ENCODE measurements at places on chromosomes 5 and 9.

- no peak for DNase-seq
These were observed 157.6 kb upstream of the KLF4 start for GRCh38 chr9:107647141-107647540.

DNA sequence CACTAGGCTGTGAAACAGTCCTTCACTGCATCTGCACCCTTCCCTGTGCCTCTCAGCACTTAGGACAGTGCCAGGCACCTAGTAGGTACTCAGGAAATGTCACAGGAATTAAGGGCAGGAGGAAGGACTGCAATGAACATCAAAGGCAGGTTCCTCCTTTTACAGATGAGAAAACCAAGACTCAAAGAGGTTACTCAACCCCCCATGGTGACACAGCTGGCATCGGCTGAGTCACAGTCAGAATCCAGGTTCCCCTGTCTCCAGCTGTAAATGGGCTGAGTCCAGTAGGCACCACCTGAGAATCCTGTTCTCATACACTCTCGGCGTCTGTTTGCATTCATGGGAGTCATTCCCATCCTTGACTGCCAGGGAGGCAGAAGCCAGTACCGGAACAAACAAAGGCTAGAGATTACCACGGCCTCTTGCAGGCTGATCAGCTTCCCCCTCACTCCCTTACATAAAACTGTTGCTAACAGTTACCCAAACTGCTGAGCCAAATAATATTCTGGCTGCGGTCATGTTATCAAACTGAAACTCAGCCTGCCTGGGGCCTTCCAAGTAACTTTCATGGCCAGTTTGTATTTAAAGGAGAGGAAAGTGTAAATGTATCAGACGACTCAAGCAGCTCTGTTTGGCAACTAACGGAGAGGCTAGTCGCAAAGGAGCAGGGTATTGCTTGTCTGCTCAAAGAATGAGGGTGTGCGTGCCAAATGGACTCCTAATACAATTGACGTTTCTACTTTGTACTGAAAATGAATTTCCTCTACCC lies 201.7 kb downstream of the PAPPA start:
- DNase-seq: no peak

- no peak for DNase-seq
These were observed 194.2 kb downstream of the AGTPBP1 start for GRCh38 chr9:85547599-85547998.

GRCh38 chr9:103942651-103943050 lies 151.5 kb upstream of the SMC2 start:
- DNase-seq: no peak

DNA sequence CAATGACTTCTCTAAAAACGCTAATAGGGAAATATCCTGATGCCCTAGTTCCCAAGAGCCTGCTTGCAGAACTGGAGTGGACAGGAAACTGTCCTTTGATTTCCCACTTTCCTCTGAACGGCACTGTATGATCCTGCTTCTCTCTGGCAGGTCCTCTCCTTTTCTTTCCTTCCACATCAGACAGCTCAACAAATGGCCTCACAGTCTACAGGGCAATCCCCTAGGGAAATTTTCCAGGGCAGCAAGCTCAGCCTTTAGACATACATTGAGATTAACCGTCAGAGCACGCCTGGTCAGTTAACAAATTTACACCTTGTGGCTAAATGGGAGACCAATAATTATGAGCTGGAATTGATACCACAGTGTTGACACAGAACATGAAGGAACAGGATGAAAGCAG lies 164.9 kb downstream of the SLC24A2 start:
- no peak for DNase-seq

DNA sequence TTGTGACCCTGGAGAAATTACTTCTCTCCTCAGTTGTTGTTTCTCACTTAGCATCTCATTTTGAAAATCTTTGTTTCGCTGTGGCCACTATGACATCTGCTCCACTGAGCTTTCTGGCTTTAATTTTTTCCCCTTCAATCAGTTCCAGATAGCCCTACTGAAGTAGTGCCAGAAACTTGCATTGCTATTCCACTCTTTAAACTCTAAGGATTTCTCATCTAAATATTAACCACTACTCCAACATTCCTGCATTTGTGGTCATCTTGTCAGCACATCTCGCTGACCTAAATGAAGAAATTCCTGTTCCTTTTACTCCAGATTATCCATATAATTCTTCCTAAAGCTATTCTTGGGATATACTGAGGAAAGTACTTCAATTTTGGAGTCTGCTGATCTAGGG lies 15.3 kb upstream of the NOL6 start:
- peak; percentile 41 for DNase-seq

GRCh38 chr5:17727098-17727497 lies 92.8 kb downstream of the TAF11L14 start:
- DNase-seq: no peak

DNA sequence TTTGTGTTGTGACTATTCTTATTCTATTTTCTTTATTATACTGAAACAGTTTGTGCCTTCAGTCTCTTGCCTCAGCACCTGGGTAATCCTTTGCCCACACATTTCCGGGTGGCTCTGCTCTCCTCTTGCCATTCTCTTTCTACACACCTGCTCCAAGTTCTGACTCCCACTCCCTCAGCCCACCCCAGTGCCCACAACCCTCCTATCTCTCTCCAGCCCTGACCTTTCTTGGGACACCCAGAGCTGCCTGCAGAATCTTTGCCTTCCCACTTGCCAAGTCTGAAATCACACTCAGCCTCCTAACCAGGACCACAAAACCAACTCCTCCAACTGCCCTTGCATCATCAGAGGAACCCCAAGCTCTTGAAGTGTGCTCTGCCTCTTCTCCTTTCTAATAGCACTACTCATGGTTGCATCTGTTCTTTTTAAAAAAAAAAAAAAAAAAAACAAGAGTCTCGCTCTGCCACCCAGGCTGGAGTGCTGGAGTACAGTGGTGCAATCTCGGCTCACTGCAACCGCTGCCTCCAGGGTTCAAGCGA lies 4.1 kb downstream of the SWI5 start:
- no peak for DNase-seq

- DNase-seq: no peak
These were observed 16.8 kb downstream of the ACSL6 start for GRCh38 chr5:131994533-131995226.

DNA sequence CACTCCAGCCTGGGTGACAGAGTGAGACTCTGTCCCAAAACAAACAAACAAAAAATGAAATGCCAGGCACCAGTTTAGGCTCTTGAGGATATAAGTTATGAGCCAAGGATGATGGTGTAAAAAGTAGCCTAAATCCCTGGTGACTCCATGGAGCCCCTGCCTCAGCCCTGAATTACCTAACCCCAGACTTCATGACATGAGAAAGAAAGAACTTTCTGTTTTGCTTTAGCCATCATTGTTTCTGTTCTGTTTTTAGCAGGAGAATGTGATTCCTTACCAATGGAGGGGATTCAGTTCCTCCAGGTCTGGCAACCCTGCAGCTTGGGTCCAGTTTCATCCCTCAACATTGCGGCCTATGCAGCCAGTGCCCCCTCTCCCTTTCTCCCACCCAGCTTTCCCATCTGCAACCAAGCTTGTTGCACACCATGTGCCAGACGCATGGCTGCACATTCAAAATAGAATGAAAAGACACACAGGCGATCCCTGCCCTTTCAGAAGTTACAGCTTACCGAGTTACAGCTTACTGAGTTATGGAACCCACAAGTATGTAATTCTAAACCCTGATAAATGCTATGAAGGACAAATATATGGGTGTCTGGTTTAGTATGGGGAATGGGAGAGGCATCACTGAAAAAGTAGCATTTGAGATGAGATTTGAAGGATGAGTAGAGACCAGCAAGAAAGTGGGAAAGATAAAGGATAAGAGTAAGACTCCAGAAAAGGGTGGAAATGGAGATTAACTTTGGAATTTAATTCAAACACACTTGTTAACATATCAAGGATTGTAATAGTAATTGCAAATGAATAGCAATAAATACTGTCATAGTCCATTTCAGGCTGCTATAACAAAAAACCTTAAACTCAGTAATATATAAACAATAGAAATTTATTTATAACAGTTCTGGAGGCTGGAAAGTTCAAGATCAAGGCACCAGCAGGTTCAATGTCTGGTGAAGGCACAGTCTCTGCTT lies 6.0 kb upstream of the SEMA5A start:
- no peak for DNase-seq

DNA sequence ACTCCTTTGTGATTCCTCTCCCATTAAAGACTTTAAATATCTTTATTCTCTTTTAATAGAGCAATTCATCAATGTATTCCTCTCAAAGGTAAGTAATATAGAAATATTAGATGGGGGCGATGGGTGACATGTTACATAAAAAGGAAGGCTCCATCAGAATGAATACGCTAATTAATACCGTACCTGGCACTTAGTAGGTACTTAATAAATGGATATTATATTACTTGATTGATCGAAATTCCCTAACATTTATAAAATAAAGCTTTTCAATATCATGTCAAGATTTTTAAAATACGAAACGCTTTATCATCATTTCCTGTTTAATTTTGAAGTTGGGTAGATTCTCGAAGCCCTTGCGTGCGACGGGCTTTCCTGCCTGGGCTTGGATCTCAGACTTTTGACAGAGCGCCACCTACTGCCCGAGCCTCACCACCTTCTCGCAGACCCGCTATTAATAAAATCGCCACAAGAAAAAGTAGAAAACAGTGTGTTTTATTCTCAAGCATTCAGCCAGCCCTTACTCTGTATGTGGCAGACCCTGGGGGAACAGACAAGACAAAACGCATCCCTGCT lies 99.4 kb downstream of the C5orf15 start:
- peak; percentile 46 for DNase-seq

DNA sequence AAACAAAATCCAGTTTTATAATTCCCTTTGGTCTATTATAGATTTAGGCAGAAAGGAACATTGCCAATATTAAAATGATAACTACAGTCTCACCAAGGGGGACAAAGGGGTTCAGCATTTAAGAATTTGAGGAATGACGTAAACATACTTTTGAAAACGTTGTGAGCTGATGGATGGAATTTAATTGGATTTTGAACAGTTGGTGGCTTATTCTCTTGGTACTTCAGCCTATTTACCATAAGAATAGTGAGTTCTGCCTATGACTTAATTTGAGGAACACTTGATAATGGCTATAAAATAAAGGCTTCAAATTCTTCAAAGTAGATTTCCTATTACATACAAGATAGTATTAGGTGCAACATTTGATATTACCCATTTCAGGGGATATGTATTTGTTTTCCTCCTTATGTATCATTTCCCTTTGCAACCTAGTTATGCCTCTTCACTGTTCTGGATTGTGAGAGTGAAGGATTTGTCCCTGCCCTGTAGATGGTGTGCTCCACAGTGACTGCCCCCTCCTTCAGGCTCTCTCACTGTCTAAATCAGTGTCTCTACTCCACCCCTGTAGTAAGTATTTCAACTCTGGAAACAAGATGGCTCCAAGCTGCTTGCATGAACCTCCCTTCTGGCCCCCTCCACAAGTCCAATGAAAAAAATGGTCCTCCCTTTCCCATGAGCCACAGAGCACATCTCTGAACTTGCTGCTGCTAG lies 225.6 kb downstream of the ARHGEF28 start:
- no peak for DNase-seq

GRCh38 chr5:62431735-62432620 lies 19.4 kb downstream of the IPO11 start:
- peak; percentile 0 for DNase-seq

DNA sequence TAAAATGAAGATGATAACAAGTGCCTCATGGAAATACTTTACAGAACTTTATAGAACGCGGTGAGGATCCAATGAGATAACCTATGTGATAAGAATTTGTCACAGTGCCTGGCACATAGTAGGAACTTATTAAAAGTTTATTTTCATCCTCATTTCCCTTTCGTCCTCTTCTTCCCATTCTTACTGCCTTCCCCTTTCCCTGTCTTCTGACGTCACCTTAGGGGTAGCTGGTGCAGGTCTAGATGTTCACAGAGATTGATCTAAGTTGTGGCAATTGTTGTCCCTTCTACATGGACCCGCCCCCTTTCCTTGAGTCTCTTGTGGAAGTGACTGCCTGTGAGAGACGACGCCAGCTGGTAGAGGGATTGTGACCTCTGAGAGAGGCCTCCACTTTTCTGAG lies 46.5 kb upstream of the NTRK2 start:
- DNase-seq: no peak

DNA sequence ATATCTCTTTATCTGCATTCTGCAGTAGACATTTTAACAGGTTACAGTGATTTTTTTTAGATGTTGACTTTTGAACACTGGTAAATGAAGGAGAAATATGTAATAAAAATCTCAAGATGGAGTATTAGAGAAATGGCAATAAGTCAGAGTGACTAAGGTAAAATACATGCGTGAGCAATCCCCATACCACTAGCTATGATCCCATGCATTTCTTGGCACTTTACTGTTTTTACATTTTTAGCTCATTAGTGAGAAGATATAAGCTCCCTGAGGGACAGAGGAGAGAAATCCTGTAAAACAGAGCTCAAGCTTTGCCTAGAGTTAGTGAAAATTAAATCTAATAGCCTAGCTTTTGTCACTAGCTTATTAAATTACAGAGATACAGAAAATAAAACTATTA lies 181.9 kb upstream of the TRPM3 start:
- no peak for DNase-seq

DNA sequence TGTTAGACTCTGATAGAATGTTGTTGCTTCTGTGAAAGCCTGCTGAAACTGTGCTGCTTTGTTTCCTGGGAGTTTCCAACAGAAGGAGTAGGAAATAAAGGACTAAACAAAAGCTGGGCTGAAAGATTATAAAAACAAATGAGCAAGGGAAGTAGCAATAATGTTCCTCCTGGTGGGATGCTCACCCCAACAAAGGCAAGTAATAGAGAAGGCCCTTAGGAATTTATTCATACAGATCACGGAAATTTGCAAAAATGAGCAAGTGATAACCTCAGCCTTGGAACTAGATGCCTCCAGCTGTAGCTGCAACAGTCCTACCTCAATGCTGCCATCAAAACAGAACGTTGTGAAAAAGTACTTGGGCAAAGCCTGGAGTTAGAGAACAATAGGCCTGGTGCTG lies 1248.0 kb upstream of the C9orf72 start:
- DNase-seq: no peak

DNA sequence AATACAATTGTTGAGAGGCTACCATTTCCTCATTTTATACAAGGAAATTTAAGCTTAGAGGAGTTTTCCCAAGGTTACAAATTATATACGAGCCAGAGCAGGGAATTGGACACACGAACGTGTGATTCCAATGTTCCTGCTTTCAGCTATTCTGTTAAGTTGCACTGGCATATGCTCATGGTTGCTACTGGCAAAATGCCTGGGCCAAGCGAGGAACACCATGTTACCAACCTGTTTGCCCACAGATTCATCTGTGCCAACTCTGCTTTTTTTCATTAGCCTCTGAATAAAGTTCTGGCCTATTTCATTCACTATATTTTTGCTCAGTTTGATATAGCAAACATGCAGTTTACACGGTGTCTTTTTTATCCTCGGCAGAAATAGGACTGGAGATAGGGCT lies 5.1 kb upstream of the C5orf46 start:
- DNase-seq: no peak

GRCh38 chr9:118281772-118282171 lies 577.6 kb downstream of the TLR4 start:
- no peak for DNase-seq

GRCh38 chr5:151056379-151057325 lies 24.2 kb downstream of the TNIP1 start:
- no peak for DNase-seq

GRCh38 chr9:101093620-101094019 lies 65.1 kb downstream of the PLPPR1 start:
- DNase-seq: no peak

GRCh38 chr5:59709846-59710245 lies 183.7 kb downstream of the PDE4D start:
- DNase-seq: peak; percentile 67

All from GM04504 (cell line).